Immature natural killer cell (primary cell): ENCODE measurements at places on chromosomes 3 and 15. TPM values are rescaled to one million over a fixed set of nuclear protein-coding genes. Genes with fewer than 3 reads are reported as not detected.

DNA sequence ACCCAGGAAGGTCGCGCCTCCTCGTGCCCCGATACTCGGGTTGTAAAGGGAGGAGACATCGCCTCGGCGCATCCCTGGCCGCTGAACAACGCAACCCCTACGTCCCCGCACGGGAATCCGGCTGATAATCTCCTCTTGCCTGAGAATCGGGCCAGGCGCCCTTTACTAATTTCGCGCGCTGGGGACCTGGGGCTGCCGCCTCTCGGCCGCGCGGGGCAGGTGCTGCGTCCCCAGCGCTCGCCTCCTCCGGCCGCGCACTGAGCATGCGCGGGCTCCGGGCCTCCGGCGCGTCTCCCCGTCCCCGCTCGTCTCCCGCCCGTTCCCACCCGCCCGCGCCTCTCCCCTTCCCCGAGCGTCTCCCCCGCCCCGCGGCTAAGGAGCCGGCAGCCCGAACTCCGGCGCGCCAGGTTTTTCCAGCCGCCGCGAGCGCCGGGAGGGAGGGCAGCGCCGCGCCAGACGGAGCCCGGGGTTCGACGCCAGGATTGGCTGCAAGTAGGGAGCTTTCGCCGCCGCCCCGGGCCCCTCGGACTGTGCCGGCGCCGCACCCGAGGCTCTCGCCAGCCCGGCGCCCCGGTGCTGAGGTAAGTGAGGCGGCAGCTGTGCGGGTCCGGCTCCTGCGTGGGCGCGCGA, at the start of gene CNTN4:
Gene CNTN4 (plus strand): TSS at position 469 of the 630 bp plus-strand sequence.
- DNase-seq = no peak

GRCh38 chr3:186609247-186609868, 3.5 kb upstream of the AHSG start:
- no peak for DNase-seq

GRCh38 chr3:183122257-183122932, 23.1 kb upstream of the MCCC1 start:
- DNase-seq = peak; percentile 44

DNA sequence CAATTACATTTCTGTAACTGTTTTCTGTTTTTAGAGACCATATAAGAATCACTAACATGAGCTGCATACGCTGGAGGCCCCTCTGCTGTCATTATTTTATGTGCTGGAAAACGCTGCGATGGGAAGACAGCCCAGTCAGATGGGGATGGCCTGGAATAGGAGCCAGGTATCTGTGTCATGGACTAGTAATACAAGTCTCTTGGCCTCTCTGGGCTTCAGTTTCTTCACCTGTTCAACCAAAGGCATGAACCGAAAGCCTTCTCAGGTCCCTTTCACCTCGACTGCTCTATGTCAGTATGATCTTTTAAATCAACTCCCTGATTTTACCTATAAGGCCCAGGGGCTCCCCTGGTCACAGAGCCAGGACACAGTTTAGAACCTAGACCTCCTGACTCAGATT, 14.6 kb upstream of the RFTN1 start:
- no peak for DNase-seq

GRCh38 chr3:137335478-137335877, 377.7 kb downstream of the IL20RB start:
- DNase-seq = no peak

- no peak for DNase-seq
These were observed 53.6 kb upstream of the MYO5C start for GRCh38 chr15:52349052-52349700.

DNA sequence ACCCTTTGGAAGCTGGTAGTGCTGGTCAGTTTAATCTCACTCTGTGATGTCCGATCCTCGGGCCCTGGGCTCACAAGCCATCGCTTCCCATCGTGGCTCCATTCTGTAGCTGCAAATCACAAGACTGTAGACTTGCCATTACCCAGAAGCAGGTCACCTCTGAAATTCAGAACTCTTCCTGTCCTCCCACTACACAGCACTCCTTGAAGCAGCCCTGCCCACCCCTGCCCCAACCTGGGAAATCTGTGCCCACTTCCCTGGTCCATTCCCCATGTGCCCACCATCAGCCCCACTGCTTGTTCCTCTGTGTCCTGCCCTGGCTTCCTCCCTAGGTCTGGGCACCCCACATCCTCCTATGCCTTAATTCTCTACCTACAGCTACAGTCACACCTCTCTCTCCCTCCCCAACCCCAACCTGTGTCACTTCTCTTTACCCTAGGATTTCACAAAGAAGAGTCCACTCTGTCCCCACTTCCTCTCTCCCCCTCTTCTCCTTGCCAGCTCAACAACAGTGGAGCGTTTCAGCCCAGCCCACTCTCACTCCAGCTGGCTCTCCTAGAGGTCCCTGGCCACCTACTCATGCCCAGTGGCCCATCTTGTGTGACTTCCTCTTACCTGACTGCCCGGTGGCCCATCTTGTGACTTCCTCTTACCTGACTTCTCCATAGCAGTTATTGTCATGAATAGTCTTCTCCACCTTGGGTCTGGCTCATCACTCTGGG, 8.3 kb downstream of the ZNF710 start:
- DNase-seq = no peak

GRCh38 chr3:129917423-129918007, 24.0 kb upstream of the TMCC1 start:
- no peak for DNase-seq

DNA sequence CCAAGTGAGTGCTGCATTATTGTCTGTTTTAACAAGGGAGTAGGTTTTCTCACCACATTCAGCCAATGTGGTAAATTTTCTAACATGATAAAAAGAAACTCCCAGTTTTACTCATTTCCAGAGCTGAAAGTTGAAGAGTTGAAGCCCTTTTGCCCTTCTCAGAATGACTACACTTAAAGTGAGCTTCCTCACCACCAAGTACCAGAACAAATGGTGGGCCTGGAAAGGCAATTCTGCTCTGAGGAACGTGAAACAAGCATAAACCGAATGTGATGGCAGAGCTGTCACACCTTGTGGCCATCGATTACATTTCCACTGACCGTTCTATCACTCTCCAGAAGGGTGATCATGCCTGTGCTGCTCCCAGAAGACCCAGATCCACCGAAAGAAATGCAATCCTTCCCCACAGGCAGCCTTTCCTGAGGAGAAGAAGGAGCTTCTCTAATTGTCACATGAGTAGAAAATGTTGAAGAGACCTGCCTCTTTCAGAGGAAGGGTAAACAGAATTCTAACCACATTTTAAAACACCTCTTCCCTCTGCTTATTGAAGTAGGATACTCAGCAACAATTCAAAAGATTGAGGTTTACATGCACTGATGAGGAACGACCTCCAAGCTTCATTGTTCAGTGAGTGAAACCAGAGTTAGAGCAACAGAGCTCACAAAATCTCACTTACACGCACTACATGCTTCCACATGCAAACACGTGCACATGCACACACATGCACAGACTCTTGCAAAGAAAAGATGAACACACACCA, 21.4 kb upstream of the CCR9 start:
- no peak for DNase-seq

DNA sequence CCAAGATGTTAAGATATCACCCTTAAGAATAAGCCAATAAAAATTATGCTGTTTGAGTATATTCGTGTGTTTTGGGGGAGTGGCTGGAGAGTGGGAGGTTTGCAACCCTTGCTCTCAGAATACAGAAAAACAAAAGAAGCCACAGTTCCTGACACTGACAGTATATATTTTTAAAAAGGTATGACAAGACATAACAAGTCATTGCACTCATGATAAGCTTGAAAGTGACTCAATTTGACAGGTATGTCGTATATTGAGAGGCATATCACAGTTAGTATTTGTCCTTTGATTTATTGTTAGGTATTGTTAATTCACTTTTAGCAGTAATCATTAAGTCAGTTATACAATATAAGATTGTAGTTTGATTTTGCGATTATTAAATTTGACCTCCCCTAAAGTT, 73.1 kb upstream of the TSC22D2 start:
- DNase-seq = no peak

Gene CACNA2D2
- 1.5 TPM for polyA plus RNA-seq

Gene ENTPD3
- not detected for polyA plus RNA-seq

Gene LSAMP
- polyA plus RNA-seq = not detected
